ENCODE measurements at places on chromosomes 3 and 15.

DNA sequence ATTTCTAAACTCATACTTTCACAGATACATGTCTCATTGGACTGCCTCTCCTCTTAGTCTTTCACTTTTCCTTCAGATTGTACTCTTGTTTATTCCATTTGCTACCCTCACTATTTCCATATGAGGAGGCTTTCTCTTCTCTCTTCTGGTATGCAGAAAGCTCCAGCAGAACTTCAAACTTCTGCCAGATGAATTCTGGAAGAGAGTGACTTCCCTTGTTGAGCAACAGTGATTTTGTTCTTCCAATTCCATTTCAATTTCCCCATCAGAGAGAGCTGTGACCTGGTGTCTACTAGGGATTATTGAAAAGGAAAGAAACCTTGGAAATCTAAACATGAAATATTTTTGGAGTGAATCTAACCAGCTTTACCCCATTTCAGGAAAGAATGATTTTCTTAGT is 523.2 kb upstream of the ZNF717 start:
- DNase-seq: no peak

GRCh38 chr3:66706890-66707289 is 206.1 kb upstream of the LRIG1 start:
- no peak for DNase-seq

- no peak for DNase-seq
Observed at GRCh38 chr3:179330438-179330837, 7.6 kb downstream of the ZNF639 start.

DNA sequence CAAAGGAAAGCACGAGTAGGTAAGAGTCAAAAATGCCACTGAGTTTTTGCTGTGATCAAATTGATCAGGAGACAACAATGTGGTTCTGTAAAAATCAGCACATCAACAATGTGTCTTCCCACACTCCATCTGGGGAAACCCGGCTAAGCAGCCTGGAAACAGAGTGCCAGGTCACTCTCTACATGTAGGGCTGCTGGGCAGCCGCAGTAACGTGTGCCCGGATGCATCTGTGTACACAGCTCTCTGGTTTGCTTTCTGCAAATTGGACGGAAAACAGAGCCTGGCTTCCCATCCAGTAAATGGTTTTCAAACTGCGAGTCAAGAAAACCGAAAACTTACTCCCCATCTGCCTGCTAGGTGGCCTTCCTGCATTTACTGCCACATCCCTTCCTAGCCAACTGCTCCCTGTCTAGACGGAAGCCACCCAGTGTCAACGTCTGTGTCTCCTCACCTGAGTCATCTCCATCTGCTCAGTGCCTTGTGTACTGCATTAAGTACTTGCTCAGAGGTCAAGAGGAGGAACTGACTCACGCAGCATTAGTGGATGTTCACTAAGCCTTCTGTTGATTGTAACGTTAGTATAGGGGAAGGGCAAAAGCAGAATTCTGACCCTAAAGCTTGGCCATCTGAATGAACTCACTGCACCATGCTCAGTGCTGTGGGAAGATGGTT is 124.1 kb downstream of the TJP1 start:
- DNase-seq: no peak

Measured in GM18507 (cell line).